ENCODE measurements at places on chromosomes 5 and 9.

DNA sequence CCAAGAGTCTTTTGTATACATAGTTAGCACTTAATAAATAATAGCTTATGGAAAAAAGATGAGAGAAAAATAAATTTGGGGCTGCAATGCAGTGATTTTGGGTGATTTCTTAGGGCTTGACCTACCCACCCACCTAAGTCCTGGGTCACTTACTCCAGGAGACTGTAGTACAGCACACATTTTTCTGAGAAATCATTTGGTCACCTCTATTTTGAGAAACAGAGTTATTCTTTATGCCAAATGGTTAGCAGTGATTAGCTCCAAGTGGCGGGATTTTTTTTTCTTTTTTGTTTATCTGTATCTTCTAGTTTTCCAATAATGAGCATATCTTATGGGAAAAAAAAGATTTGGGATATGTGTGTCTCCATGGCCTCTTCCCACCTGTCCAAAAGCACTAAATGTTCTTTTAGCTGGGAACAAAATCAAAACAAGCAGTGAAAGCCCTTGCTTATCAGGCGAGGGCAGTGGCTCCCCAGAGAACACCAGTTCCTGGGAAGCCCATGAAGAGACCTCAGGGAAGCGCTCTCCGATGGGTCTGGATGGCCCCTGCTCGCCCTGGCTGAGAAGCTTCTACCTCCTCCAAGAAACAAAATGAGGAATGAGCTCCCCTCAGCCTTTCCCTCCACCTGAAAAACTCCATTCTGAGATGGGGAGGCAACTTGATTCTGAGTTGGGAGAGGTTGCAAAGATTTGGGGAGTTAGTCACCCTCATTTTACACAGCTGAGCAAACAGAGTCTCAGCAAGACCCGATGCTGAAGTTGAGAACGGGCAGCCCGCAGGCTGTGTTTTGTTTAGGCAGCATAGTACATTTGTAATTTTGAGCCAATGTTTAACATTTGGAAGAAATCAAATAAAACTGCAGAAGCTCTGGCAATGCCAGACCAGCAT, 69.9 kb downstream of the CYFIP2 start:
- DNase-seq = no peak

DNA sequence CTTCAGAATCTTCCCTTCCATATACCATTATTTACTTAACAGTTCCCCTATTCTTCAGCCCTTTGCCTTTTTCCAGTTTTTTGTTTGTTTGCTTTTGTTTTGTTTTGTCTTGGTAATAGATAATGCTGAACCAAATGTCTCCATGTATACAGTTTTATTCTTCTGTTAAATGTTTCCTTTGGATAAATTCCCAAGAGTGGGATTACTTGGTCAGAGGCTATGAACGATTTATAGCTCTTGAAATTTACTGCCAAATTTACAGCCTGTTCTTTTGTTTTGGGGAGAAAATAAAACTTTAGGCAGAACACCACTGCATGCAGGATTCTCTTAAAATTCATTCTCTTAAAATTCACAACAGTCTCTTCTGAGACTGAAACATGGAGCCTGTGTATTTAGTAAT, 38.6 kb downstream of the NR4A3 start:
- DNase-seq = no peak

- DNase-seq = no peak
Observed at GRCh38 chr5:106140101-106140500, 1530.6 kb downstream of the EFNA5 start.

GRCh38 chr5:150064681-150065220, 21.6 kb downstream of the CSF1R start:
- no peak for DNase-seq

DNA sequence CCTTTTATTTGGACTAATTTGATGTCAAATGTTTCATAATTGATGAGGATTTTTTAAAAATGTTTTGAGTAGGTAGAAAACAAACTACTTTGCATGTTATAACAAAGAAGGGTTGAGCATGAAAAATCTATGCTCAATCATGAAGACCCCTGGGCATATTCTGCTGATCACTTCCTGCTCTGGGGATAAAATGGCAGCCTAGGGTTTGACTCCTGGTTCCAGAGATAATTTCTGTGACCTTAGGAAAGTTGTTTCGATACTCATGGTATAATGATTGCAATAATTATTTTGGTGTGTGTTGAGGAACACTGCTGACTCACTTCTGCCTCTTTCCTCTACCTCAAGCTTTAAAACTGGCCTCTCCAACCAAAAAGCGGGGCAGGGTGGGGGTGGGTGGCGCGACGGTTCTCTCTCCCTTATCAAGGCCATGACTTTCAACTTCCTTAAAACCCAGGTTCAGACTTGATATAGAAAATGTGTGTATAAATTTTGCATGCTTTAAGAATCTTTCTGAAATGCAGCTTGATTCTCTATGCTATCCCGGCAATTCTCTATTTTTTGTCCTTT, 6.0 kb upstream of the PIP5K1B start:
- DNase-seq = no peak

DNA sequence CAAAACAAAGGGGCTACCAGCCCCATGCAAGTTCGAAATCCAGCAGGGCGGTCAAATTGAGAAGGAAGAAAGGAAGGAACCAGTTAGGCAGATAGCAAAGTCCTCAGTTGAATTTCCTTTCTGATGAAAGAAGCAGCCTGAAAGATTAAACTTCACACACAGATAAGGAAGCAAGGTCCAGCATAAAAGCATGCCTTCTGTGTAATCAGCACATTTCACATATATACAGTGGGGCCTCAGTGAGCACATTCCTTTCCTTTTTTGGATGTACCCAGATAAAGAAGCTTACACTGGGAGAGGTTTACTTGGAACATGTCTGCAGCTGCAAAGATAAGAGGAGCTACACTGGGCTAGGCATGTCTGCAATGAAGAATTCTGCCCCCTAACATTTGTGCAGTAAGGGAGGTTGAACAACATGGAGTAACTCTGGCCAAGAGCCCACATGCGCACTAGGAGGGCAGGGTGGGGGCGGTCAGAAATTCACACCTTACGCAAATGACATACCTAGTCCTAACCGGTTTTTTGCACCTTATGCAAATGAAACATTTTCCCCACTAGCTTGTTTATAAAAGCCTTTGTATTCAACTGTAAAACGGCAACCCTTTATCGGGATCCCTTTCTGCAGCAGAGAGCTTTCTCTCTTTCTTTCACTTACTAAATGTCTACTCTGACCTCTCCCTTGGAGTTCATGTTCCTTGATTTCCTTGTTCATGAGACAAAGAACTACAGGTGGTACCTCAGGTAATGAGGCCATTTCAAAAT, 149.7 kb upstream of the FBXL17 start:
- no peak for DNase-seq

GRCh38 chr9:18861609-18862544, 171.1 kb downstream of the SAXO1 start:
- no peak for DNase-seq

DNA sequence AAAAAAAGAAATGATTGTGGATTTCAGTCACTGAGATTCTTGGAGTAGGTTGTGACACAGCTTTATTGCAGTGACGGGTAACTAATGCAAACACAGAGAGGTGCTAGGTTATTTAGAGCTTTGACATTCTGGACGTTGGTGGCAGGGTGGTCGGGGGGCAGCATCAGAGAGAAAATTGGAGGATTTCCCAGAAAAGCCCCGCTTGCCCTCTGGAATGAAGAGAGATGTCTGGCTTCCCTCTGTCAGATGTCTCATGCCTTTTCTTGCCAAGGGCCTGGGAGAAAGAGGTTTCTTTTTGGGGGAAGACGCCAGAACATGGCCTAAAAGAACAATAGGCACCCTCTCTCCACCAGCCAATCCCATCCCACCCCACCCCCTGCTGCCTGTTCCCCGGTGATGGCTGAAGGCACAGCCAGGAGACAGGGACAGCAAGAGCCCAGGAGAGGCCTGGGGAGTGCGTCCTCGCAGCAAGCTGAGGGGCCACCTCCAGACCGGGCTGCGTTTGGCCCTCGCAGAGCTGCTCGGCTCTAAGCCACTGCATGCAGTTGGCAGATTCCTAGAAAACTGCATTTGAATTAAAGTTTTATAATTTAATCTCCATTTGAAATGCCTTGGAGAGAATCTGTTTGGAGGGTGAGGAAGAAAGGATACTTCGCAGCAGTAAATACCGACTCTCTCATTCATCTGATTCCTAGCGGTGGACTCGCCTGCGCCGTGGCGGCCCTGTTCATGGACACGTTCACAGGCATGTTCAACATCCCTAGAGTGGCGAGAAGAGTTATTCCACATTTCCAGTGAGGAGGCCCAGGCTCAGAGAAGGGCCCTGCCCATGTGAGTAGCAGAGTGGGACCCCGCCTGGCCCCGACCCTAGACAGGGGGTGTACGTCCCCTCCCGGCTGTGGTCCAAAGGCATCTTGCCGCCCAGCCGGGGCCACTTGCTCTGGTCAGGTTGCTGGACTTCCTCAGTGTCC, 55.7 kb downstream of the TSPAN17 start:
- no peak for DNase-seq
